Activated effector memory CD4-positive, alpha-beta T cell treated with anti-CD3 and anti-CD28 coated beads, Interleukin-2, amount 50 U/mL, for 16 hours (primary cell): ENCODE measurements at places on chromosomes 13 and 19.

GRCh38 chr13:47337781-47338507 is 441.1 kb upstream of the HTR2A start:
- DNase-seq: no peak

- DNase-seq: peak; percentile 77
Observed at GRCh38 chr19:4916292-4917082, 7.2 kb downstream of the UHRF1 start.

GRCh38 chr13:100510208-100510957 is 78.2 kb downstream of the GGACT start:
- no peak for DNase-seq

- DNase-seq: no peak
Observed at GRCh38 chr19:18310118-18310909, 12.6 kb downstream of the LSM4 start.

- DNase-seq: no peak
Observed at GRCh38 chr13:112765731-112766130, 75.9 kb downstream of the ATP11A start.

- no peak for DNase-seq
Observed at GRCh38 chr13:79631051-79631659, 150.2 kb downstream of the NDFIP2 start.

GRCh38 chr19:8307400-8307964 is 676 bp downstream of the CD320 start:
- peak; percentile 62 for DNase-seq

- no peak for DNase-seq
Observed at GRCh38 chr13:44292545-44292944, 81.1 kb upstream of the SERP2 start.

DNA sequence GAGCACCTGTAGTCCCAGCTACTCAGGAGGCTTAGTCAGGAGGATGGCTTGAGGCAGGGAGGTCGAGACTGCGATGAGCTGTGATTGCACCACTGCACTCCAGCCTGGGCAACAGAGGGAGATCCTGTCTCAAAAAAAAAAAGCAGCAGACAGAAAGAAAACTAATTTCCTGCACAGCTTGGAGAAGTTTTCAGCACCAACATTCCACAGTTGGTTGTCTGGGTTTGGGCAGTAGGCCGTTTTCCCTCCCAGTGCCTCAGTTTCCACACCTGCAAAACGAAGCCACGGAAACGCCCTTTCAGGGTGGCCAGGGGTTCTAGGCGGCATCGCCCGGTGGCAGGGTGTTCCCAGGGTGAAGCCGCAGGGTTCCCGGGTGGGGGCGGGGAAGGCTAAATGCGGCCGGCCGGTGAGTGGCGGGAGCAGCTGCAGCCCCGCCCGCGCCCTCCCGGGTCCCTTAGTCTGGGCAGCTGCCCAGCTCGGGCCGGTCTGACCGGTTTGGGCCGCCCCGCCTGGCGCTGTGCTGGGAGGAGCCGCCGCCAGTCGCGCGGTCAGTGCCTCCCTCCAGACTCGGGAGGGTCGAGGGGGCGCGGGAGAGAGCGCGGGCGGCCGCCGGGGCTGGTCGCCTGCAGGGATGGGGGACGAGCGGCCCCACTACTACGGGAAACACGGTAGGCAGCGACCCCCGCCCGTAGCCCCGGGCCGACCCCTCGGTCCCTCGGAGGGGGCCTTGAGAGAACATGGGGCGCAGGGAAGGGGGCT is at the start of gene SLC44A2:
Gene SLC44A2 (plus strand): TSS at position 551 of the 759 bp plus-strand sequence. CDS start 81 bp downstream, at position 632.
- no peak for DNase-seq
